ENCODE measurements at places on chromosomes 5 and 9. TPM values are rescaled to one million over a fixed set of nuclear protein-coding genes. Genes with fewer than 3 reads are reported as not detected.

- no peak for DNase-seq
Measured at GRCh38 chr5:95870105-95870672, 47.7 kb upstream of the GLRX start.

DNA sequence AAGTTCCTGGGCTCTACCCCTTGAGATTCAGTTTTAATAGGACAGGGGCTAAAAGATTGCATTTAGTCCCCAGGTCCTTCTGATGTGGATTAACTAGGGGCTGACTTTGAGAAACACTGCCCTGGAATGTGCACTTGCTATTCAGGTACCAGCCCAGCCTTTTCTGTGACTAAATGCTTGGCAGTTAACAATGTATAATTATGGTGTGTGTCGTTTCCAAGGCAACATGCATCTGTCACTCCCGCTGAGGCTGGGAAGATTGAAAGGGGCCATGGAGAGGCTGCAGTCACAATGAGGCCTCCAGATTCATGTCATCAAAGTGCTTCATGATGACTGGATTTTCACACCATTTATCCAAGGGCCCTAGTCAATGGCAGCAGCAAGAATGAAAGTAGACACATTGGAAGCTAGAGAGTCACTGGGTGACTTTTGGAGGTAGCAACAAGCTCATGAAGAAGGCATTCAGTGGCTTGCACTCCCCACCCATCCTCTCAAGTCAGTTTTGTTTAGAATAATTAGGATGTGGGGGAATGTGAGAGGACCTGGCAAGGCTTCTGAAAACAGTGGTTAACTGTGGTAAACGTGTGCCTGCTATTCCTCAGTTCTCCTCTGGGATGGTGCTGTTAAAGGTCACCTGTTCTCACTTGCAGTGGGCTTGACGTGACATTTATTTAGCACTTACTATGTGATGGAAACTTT lies 28.3 kb downstream of the RAI14 start:
- DNase-seq = peak; percentile 72

DNA sequence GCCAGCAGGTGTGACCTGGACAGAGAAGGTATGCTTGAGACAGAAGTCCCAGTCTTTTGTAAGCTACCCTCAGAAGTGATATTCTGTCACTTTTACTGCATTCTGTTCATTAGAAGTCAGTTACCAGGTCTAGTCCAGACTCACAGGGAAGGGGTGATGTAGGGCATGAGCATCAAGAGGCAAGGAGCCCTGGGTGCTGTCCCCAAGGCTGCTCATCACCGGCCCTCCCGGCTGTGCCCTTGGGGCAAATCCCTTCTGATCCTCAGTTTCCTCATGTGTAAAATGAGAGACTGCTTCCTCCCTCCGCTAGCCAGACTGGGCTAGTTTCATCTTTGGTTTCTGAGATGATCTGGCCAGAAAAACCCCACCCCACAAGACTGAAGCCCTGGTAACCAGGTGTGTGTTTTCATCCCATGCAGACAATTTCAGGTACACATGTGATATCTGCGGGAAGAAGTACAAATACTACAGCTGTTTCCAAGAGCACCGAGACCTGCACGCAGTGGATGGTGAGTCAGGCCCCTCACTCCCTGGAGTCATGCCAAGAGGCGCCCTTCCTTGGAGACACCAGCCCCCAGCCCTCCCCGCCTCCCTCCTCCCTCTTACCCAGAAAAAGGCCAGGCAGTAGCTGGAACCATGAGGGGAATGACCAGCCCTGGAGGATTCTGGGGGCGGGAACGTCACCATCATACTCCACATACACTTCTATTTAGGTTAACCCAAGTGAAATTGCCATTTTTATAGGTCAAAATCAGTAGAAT lies 71.0 kb downstream of the AMBP start:
- DNase-seq = no peak

GRCh38 chr5:34464829-34465228 lies 191.3 kb upstream of the RAI14 start:
- peak; percentile 28 for DNase-seq

- DNase-seq = no peak
Measured at GRCh38 chr5:201672-202071, 10.4 kb downstream of the LRRC14B start.

The C5orf52 gene
- not detected for total RNA-seq

GRCh38 chr5:96839071-96839592 lies 31.4 kb upstream of the ERAP1 start:
- DNase-seq = no peak

GRCh38 chr5:102288630-102289029 lies 7.5 kb downstream of the SLCO4C1 start:
- DNase-seq = no peak

The TRIM14 gene
- 5.5 TPM for total RNA-seq

- DNase-seq = no peak
Measured at GRCh38 chr5:111142932-111143331, 50.8 kb downstream of the WDR36 start.

GRCh38 chr5:90602681-90603080 lies 44.1 kb downstream of the ADGRV1 start:
- DNase-seq = no peak

The ZFP62 gene
- 25.8 TPM for total RNA-seq

The RAB24 gene
- 31.5 TPM for total RNA-seq

DNA sequence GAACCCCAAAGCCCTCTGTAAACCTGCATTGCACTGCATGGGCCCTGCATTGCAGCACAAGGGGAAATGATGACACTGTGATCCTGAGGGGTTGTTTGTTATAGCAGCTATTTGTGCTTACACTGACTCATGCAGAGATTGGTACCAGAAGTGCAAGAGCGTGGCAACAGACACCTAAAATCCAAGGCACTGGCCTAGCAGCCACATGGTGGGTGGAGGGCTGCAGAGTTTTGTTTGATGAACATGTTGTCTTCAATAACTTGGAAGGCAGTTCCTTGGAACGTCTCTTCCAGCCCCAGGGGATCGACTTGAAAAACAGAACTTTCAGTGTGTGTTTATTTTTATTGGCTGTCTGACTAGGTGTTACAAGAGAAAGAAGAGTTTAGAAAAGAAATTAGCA lies 14.5 kb downstream of the FCN2 start:
- DNase-seq = no peak

GRCh38 chr9:89323390-89323789 lies 5.1 kb downstream of the SECISBP2 start:
- DNase-seq = no peak

DNA sequence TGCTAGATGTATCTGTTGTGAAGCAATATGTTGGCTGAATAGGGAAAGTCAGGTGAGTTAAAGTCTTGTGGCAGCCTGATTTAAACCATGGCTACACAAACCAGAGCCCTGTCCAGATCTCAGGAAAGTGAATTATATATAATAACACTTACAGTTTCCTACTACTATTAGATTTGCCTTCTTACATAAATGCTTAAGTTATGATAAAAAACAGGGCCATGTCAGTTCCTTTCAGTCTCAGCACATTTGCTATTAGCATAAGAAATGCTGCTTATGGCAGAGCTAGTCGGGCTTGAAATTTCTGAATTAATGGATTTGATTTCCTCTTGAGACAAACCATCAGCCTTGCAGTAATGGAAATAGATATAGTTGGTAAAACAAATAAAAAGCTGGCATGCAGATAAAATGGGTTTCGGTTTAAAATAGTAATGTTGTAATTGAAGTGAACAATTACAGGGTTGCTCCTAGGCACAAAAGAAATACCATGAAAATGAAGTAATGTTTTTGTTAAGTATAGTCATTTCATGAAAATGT lies 664.2 kb upstream of the ZNF608 start:
- peak; percentile 89 for DNase-seq

GRCh38 chr9:124800306-124801259 lies 23.6 kb downstream of the OLFML2A start:
- no peak for DNase-seq

- no peak for DNase-seq
Measured at GRCh38 chr5:98779264-98779877, 5.9 kb downstream of the RGMB start.

The LCN9 gene
- not detected for total RNA-seq

DNA sequence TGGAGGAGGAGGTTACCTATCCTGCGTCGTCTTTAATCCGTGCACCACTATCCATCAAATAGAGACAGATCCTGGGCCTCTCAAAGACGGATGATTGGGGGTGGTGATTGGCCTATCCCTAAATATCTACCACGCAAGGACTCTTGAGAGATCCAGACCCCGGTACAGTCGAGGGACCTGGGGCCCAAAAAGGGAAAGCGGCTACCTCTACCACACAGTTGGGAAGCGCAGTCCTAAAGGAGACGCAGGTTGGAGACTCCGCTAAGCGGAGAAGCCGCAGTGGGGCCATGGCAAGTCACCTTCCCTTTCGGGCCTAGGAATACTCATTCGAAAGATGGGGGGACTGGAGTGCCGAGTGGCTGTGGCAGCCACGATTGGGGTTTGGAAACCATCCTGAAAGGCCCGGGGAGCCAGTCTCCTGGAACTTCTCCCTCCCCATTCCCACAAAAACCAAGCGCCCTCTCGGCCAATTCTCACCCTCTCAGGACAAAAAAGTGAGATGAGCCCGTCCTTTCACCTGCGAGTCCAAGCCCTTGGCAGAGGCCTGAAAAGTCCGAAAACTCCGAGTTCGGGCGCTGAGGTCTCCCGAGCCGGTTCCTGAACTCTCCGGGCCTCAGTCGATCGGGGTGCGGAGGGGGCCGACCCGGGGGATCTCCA lies 499 bp upstream of the FOXE1 start:
- DNase-seq = no peak

- DNase-seq = no peak
Measured at GRCh38 chr5:79002374-79002773, 17.3 kb upstream of the ARSB start.

- no peak for DNase-seq
Measured at GRCh38 chr9:121604654-121605053, 46.8 kb upstream of the DAB2IP start.

DNA sequence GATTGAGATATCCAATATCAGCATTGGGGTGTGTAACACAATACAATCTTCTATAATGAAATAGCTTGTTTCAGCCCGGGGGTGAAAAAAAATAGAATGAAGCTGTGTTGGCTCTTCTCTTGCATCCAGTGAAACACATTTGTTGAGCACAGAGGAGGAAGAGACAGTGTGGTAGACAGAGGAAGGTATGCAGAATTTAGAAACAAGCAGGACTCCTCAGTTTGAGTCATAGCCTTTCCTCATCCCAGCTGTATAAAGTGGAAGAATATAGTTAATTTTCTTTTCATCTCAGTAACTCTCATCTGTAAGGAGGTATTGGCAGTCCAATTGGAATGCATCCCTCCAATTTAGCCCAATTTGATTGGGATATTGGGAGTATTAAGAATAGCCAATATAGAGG lies 302.2 kb upstream of the VLDLR start:
- no peak for DNase-seq

DNA sequence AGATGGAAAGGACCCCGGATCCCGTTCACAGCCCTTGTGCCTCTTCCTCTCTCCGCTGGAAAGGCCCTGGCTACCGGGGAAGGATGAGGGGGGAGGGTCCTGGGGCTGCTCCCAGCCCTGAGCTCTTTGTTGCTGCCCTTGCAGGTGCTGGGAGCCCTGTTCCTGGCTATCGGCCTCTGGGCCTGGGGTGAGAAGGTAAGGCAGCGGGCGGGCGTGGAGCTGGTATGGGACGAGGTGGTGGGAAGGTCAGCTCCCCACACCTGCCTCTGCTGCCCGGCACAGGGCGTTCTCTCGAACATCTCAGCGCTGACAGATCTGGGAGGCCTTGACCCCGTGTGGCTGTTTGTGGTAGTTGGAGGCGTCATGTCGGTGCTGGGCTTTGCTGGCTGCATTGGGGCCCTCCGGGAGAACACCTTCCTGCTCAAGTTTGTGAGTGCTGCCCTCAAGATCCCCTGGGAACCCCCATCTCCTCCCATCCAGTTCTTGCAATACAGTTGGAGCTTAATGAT lies 4.2 kb downstream of the TSPAN17 start:
- no peak for DNase-seq

The RASGRF2 gene
- total RNA-seq = 2.9 TPM

DNA sequence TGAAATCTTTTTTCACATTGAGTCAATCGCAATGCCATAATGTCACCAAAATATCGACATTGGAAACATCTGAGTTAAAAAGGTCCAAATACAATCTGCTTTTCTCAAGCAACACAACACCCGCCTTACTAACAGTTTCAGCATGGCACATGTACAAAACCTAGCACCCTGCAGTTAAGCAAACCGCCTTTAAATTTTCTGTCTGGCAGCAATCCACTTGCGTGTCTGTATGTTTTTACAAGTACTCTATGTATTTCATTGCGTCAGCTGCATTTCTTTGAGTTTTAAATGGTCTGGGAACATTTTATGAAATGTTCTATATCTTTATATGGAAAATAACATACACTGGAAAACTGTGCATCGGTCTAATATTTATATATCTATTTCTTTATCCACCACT lies 134.6 kb downstream of the DENND1A start:
- DNase-seq = peak; percentile 80

- peak; percentile 20 for DNase-seq
Measured at GRCh38 chr9:101931756-101932155, 193.3 kb upstream of the GRIN3A start.

The SLC36A2 gene
- 1.7 TPM for total RNA-seq

GRCh38 chr9:110364451-110364850 lies 26.8 kb upstream of the TXNDC8 start:
- DNase-seq = no peak

DNA sequence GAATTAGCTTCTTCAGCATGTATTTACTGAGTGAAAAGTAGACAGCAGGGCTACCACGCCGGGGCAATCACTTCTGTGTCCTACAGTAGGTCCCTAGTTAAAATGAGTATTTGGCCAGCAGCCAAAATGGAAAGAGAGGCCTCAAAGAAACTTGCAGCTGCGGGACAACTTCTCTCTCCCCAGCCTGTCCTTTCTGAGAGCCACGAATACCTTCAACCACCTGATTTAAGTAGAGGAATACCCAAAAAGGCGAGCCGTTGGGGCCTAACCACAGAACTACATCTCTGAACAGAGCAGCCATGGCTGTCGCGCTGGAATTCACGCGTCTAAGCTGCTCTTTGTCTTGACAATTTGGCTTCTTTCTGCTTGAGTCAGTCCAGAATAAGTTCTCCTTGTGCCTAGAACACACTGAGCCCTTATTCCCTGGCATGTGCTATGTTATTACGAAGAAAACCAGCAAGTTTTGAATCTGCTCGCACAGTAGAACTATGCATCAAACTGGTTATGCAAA lies 43.8 kb upstream of the GOLPH3 start:
- peak; percentile 62 for DNase-seq

DNA sequence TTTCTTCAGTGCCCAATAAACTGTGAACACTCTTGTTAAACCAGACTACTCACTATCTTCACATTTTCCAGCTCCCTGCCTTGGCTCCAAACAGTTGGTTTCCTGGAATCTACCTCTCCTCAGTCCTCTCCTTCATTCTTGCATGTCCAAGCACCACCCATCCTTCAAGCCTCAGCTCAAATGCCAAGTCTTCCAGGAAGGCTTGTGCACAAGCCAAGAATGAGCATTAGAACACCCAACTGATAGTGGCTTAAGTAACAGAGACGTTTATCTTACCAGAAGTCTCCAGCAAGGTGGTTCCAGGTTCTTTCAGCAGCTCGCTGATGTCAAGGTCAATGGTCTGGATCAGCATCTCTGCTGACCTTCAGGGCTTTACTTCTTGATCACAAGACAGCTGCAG lies 60.1 kb downstream of the PTPDC1 start:
- peak; percentile 52 for DNase-seq

DNA sequence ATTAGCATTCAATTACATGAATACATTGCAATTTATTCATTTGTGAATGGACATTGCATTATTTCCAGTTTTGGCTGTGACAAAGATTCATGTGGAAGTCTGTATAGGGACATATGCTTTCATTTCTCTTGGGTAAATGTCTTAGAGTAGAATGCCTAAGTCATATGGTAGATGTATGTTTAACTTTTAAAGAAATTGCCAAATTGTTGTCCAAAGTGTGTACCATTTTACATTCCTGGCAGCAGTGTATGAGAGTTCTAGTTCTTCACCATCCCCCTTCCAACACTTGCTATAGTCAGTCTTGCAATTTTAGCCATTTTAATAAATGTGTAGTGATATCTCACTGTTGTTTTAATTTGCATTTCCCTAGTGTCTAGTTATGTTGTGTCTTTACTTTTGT lies 122.2 kb downstream of the TMC1 start:
- no peak for DNase-seq

The IL4 gene
- total RNA-seq = not detected

Data from umbilical cord (tissue), 2 donors.